Left lung (tissue), 14 donors: ENCODE measurements at places on chromosomes 1 and 21.
A peak's percentile ranks its signal among the peaks of the same experiment; 100 is the strongest.

DNA sequence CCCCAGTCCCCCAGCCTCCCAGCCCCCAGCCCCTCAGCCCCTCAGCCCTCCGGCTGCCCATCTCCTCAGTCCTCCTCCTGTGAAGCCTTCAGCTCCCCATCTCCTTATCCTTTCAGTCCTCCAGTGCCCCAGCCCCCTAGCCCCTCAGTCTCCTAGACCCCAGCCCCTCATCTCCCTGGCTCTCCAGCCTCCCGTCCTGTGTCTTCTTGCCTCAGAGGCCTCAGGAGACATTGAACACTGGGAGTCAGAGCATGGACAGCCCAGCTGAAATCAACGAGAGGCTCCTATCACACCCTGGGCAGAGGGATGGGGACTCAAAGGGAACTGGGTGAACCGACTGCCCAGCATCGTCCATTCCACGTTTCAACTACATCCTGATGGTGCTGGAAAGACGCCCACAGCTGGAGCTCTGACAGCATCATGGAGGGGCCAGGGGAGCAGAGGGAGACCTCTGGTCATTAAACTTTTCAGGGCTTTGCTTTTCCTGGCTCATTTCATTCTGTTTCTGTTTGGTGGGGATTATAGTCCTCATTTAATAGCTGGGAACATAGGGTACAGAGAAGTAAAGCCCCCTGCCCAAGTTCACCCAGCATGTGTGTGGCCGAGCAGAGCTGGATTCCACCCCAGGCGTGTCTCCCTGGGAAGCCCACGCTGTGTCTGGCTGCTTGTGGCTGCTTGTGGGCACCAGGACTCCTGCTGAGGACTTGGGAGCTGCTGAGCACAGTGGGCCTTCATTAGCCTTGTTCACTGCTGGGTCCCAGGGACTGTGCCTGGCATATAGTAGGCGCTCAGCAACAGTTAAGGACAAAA, 396.7 kb downstream of the PTPRU start:
- DNase-seq, result peak; percentile 7

DNA sequence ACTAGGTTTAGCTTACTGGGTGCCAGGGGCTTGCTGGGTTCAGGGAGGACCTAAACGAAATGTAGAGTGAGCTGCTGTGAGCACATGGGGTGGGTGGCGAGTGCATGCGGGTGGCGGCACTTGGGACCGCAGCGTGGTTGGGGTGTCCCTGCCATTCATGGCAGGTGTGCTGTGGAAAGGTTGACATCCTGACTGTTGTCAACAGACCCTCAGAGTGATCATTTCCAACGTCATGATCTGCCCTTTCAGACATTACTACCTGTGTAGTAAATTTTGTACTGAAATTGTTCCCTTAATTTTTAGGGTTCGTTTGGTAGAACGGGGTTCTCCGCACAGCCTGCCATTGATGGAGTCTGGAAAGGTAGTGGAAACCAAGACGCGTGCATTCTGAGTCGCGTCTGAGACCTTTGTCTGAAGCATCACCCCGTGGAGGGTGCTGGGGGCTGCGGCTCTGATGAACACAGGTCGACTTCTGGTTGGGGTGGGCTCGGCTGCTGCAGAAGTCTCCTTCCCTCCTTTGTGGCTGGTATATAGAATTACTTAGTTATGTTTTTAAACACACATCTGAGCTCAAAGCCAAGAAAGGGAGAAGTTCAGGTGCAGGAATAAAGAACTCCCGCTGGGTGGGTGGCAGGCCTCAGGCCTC, 43.3 kb downstream of the S100B start:
- no peak for DNase-seq

- no peak for DNase-seq
Measured at GRCh38 chr1:175678471-175678870, 64.9 kb downstream of the TNR start.

DNA sequence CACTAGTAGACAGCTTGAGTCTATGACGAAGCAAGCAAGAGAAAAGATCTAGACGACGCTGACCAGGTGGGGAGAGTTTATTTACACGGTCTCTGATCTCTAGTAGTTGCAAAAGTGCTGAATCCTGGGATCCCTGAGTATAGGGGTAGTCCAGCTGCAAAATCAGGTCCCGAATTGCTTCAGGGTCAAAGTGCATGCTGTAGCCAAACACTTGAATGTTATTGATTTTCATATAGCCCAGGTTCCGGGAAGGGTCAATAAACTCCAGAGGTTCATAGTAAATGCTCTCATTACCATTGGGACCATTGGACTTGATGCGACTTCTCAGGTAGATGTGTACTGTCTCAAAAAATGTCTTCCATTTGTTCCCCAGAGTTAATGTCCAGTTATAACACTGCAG, 379.6 kb downstream of the BRINP3 start:
- DNase-seq, result no peak

- DNase-seq, result no peak
Measured at GRCh38 chr1:60988891-60989290, 93.5 kb upstream of the NFIA start.

GRCh38 chr1:56033321-56034037, 545.9 kb downstream of the PLPP3 start:
- no peak for DNase-seq

DNA sequence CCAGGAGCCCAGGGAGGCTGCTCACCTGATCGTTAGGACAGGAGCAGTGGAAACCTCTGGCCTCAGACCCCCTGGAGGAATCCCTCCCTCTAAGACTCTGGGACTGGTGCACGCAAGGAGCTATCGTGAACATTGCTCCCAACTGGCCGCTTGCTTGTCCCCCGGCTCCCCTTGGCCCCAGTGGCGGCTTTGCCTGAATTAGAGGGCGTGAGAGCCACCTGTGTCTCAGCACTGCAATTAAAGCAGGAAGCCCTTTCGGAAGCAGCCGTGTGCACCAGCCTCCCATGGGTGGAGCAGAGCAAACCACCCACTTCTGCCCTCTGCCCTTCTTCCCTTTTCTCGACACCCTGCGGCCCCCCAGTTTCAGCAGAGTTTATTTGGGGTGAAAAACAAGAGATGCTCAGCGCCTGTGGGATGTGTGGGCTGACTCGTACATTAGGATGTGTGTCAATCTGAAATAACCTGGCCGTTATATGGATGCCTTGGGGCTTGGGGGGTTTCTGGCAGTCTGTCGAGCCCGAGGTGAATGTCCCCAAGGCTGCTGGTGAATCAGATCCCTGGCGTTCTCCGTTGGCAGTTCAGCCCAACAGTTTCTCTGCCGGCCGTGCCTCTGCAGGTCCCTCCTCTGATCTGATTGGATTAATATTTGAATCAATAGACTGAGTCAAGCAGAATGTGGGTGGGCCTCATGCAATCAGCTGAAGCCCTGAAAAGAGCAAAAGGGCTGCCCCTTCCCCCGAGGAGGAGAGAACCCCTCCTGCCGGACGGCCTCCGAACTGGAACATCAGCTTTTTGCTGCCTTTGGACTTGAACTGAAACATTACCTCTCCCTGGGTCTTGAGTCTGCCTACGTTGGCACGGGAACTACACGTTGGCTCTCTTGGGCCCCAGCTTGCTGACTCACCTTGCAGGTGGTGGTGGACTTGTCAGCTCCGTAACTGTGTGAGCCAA, 7.3 kb upstream of the UMODL1 start:
- peak; percentile 76 for DNase-seq

- no peak for DNase-seq
Measured at GRCh38 chr1:212506666-212507065, 73.9 kb downstream of the NENF start.

DNA sequence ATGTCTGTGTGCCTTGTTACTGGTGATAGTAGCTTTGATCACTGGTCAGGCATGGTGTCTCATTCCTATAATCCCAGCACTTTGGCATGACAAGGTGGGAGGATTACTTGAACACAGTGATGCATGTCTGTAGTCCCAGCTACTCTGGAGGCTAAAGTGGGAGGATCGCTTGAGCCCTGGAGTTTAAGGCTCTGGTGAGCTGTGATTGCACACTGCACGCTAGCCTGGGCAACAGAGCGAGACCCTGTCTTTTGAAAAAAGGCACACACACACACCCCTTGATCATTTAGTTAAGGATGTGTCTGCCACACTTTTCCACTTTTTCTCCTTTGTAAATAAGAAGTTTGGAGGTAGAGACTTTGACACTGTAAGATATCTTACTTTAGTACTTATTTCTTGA, 15.1 kb downstream of the MIGA1 start:
- no peak for DNase-seq

DNA sequence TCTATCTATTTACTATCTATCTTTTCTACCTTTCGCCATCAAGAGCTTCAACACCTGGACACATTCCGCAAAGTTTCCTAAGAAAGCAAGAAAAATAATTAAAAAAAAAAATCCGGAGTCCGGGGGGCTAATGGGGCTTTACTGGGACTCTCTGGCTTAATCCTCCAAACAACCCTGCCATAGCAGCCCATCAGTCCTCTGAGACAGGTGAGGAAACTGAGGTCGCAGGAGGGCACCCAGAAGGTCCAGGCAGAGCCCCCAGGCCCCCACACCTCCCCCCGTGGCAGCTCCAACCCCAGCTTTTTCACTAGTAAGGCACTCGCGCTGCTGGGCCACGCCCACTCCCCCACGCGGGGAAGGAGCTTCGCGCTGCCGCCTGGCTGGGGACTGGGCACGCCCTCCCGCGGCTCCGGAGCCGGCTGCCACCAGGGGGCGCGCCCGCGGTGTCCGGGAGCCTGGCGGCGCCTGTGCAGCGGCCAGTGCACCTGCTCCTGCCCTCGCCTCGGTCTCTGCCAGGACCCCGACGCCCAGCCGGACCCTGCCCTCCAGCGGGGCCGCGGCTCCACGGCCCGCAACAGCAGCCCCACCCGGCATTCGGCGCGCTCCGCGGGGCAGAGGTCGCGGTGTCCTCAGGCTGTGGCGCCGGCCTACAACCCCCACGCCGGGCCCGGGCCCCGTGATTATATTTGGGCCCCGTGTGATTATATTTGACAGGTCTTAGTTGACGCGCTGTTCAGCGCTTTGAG, 54.1 kb upstream of the SAMD11 start:
- DNase-seq, result peak; percentile 69

DNA sequence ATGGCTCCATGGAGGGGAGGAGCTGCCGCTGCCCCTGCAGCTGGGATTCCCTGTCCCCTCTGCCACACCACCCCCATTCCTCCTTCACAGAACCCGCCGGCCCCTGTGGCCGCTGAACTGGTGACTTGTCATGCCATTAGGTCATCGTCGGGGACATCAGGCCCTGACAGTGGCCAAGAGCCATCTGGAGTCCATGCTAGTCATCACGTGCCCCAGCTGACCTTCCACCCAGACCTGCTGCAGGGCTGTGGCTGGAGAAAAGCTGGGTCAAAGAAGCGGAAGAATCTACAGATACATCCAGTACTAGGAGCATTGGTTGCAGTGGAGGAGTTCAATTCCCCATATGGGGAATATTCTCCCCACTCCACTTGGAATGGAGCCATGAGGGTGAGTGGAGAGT, 78.1 kb downstream of the KCNJ15 start:
- DNase-seq, result no peak
